ENCODE measurements at places on chromosomes 16 and 17.

DNA sequence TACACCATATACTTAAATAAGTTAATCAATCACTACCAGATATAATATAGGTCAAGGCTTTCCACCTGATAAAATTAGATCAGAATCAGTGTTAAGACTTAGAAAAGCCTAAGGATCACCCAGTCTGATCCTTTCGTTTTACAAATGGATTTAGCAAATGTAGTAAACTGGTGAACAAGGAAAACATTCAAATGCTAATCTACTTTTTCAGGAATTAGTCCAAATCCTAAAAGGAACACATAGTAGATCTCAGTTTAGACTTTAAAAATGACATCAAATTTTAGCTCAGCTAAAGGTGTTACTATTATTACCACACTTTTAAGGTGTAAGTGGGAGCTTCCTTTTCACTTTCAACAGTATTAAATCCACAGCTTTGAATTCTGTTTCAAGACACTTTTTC lies 12.0 kb downstream of the PHLPP2 start:
- DNase-seq, result no peak

- no peak for DNase-seq
Observed at GRCh38 chr16:88290850-88291830, 91.6 kb upstream of the ZNF469 start.

GRCh38 chr16:59878999-59879398 lies 1144.9 kb upstream of the GOT2 start:
- DNase-seq, result no peak

- no peak for DNase-seq
Observed at GRCh38 chr17:5711344-5711743, 127.0 kb upstream of the NLRP1 start.

DNA sequence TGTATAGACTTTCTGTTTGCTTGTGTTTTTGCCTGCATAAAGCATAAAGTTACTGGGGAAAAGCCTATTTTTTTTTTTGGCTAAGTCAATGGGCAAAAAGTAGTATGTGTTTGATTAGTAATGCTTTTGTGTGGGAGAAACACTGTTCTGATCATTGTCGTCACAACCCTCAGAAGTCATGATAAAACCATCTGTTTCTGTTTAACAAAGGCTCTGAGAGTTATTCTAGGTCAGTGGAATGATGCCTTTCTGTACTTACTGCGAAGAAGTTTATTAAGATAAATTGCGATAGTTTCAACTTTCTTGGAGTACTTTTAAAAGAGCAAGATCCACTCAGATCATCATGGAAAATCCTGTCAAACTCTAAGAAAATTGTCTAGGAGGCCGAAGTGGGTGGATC lies 80.9 kb downstream of the PRKCA start:
- DNase-seq, result no peak

DNA sequence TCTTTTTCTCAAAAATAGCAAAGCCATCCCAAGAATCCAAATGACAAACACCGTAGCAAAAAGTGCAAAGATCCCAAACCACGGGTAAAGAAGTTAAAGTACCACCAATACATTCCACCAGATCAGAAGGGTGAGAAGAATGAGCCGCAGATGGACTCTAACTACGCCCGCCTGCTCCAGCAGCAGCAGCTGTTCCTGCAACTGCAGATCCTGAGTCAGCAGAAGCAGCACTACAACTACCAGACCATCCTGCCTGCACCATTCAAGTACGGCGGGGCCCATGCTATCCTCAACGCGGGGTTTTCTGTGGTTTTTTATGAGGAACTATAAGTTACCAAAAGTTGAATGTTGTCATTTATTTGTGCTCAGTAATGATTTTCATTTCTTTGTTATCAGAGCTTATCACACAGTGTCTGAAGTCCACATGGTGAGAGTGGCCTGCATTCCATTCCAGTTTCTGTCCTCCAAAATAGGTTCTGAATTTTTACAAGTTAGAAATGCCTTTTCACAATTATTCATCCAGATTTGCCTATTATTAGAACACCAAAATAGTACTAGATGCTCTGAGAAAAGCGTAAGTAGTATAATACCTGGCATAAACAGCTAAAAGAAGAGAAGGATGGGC lies 169.2 kb downstream of the MRTFB start:
- no peak for DNase-seq

DNA sequence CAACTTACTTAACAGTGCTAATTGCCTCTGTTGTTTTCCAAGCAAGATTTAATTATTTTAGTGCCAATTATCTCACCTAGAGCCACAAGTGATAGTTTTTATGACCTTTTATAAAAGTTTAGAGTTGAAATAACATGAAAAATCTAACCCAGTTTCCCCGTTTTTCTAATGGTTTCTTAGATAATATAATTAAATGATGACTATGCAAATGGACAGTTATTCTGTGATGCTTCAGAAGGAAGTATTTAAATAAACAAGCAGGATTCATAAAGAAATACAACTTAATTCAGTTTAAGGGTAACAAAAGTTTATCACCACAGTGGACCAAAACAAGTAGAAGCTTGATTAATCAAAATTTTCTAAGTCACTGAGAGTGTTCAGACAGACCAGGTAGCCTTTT lies 721.2 kb upstream of the SOX9 start:
- no peak for DNase-seq

DNA sequence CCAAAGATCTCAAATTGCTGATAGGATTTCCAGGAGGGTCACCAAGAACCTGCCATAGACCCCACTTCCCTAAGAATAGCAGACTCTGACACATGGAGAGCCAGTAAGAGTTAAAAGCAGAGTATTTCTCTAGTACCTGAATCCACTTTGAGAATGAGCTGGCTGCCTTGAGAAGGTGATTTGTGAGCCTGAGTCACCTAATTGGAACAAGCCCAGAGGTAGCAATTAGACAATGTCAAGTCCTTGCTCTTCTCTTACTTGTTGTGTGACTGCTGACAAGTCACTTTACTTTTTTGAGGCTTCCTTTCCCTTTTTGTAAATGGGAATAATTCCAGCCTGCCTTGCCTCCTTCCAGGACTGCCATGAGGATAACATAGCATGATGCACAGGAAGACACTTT lies 76.1 kb upstream of the ASIC2 start:
- no peak for DNase-seq
